ENCODE measurements at places on chromosomes 6 and 20. TPM values are rescaled to one million over a fixed set of nuclear protein-coding genes. Genes with fewer than 3 reads are reported as not detected.

FGD2 gene
- 1.4 TPM for total RNA-seq

DNA sequence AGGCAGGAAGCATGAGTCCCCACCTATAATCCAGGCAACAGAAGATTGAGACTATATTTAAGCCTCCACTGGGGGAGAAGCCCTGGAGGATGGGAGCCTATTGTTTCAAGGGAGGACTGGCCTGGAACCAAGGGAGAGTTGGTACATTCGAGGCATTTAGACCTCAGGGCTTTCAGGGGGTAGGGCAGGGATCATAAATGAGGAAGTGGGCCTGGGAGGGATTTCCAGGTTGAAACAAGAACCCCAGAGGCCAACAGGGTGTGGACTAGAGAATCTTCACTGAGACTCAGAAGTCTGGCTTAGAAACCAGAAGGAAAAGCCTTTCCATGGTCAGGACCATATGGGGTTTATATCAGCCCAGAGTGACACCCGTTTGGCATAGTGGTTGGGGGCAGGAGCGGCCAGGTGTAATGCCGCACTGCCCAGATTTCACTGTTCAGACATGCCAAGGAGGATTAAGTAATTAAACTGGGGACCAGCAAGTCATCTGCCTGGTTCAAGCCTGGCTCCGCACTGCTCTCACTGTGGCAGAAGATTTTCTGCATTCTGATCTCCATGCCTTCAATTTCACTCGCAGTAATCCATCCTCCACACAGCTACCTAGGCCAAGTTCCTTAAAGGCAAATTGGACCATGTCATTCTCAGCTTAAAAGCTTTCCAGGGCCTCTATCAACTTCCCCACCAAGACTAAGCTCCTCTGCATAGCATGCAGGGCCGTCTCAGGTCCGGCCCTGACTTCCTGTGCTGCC, 17.8 kb downstream of the LRFN2 start:
- no peak for DNase-seq
- no peaks in the 10 kb centered on the region for H3K36me3 ChIP-seq
- H3K4me1 ChIP-seq = no peaks in the 10 kb centered on the region

DNA sequence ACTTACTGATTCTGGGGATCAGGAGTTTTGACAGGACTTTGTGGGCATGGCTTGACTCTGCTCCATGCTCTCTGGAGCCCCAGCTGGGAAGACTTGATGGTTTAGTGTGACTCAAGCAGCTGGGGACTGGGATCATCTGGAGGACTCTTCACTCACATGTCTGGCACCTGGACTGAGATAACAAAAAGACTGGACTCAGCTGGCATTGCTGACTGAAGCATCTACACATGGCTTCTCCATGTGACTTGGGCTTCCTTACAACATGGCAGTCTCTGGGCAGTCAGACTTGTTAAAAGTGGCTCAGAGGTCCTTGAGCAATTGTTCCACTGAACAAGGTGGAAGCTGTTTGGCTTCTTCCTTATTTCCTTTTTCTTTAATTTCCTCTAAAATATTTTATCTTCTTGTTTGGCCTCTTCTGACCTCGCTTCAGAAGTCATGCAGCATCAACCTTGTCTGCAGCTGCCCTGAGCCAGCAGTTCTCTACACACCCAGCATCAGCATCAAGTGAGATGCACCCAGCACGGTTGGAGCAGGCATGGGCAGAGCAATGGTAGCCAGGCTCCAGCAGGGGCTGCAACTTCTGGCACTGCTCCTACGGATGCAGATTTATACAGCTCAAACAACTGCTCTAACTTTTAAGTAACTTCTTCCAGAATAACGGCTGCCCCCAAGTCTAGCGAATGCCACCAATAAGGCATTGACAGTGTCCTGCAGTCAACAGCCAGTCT, 5.6 kb upstream of the HM13 start:
- no peak overlapping the region for H3K27ac ChIP-seq
- H3K4me3 ChIP-seq = no peak overlapping the region
- peaks cover 2% of the 10 kb centered on the region for H3K36me3 ChIP-seq
- H3K27me3 ChIP-seq = peaks cover 23% of the 10 kb centered on the region
- peaks cover 3% of the 10 kb centered on the region for H3K4me1 ChIP-seq

GRCh38 chr6:133756078-133756695, 132.7 kb upstream of the TCF21 start:
- H3K27ac ChIP-seq = no peak overlapping the region
- peaks cover 14% of the 10 kb centered on the region for H3K27me3 ChIP-seq
- no peak for DNase-seq
- H3K4me3 ChIP-seq = no peak overlapping the region
- no peaks in the 10 kb centered on the region for H3K4me1 ChIP-seq

DNA sequence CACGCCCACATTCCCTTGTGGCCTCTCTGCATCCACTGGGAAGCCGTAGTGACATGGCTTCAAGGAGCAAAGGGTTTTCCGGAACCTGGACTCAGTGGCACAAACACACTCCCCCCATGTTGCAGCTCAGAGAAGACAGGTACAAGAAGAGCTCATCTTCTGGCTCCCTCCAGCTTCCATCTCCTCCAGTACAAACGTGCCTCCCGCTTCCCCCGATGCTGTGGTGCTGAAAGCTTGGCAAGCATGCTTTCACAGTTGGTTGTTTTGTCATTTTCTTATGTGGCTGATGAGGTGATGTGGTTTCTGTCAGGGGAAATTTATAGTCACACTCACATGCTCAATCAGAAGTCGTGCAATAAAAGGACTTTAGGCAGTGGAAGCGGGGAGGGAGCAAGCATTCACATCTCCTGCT, 258.5 kb downstream of the KIF16B start:
- H3K4me3 ChIP-seq = no peak overlapping the region
- no peak overlapping the region for H3K27ac ChIP-seq
- H3K36me3 ChIP-seq = peaks cover 7% of the 10 kb centered on the region
- no peaks in the 10 kb centered on the region for H3K27me3 ChIP-seq

RBCK1 gene
- 176 TPM for total RNA-seq

All from activated T-cell treated with anti-CD3 and anti-CD28 coated beads, Interleukin-2, amount 50 U/mL, for 72 hours (primary cell).